ENCODE measurements at places on chromosomes 7 and 10. TPM values are rescaled to one million over a fixed set of nuclear protein-coding genes. Genes with fewer than 3 reads are reported as not detected.

- no peaks in the 10 kb centered on the region for H3K27me3 ChIP-seq
- H3K4me1 ChIP-seq: no peaks in the 10 kb centered on the region
- no peak for DNase-seq
- no peak overlapping the region for H3K27ac ChIP-seq
- no peak overlapping the region for H3K4me3 ChIP-seq
- no peaks in the 10 kb centered on the region for H3K36me3 ChIP-seq
Measured at GRCh38 chr10:114917459-114917858, 20.5 kb upstream of the TRUB1 start.

DNA sequence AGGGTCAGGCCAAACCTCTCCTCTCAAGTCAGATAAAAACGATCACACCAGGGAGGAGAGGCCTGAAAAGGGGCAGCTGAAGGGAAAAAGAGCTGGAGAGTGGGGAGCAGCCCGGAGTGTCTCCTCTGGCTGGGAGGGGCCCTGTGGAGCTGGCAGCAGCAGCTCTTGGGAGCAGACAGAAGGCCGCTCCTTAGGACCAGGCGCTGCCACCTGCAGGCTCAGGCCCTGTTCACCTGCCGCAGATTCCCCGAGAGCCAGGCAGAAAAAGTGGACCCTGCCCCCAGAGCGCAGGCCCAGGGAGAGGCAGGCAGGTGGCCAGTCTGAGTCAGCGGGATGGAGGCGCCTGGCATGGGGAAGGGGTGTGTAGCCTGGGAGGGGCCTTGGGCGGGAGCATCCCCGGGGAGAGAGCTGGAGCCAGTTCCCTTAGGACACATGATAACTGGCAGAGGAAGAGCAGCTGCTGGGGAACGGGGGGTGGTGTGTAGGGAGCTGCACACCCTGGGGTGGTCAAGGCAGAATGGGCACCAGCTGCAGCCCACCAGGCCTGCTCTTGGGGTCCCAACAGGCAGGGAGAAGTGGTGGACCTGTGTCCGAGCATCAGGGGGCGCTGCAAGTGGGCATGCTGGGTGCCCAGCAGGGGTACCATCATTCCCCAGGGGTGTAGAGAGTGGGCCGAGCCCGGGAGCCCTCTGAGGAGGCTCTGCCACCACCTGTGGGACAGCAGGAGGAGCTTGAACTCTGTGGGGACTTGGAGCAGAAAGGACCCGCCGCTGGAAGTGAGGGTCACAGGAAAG is 177.2 kb upstream of the RHEB start:
- H3K4me1 ChIP-seq: peaks cover 22% of the 10 kb centered on the region
- H3K4me3 ChIP-seq: no peak overlapping the region

DNA sequence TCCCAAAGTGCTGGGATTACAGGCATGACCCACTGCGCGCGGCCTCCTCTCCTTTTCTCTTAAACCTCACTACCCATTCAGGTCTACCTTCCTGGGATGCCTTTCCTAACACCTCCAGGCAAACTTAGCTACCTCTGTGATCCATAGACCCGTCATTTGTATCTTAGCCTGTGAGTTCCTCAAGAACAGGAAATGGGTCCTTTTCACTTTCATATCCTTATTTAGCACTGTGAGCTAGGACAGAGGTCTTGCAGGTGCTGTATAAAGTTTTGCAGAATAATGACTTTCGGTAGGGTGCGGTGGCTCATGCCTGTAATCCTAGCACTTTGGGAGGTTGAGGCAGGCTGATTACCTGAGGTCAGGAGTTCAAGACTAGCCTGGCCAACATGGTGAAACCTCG is 215.7 kb downstream of the RELN start:
- no peaks in the 10 kb centered on the region for H3K36me3 ChIP-seq
- peaks cover 10% of the 10 kb centered on the region for H3K27me3 ChIP-seq
- H3K27ac ChIP-seq: no peak overlapping the region
- H3K4me3 ChIP-seq: no peak overlapping the region
- H3K4me1 ChIP-seq: no peaks in the 10 kb centered on the region

GRCh38 chr7:106737202-106737562 is 76.2 kb upstream of the CCDC71L start:
- H3K27me3 ChIP-seq: no peaks in the 10 kb centered on the region
- H3K4me3 ChIP-seq: no peak overlapping the region
- no peaks in the 10 kb centered on the region for H3K36me3 ChIP-seq
- DNase-seq: no peak
- H3K27ac ChIP-seq: no peak overlapping the region
- H3K4me1 ChIP-seq: peaks cover 10% of the 10 kb centered on the region

DNA sequence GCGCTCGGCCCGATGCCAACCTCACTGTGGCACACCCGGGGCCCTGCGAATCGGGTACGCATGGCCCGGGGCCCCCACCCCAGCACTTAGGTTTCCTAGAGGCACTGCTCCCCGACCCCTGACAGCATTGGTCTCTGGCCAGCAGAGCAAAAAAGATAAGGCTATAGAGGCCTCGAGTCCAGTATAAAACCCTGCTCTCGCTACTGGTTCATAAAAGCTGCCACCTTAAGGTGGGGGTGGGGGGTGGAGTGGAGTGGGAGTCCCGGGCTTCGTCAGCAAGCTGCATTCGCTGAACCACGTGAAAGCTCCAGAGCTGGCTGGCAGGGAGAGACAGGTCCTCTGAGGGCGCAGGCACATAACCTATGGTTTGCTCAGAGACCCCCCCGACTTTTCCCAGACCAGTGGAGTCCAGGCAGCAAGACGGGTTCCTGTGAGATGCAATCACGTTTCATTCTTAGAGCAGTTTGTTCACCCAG is 1.3 kb downstream of the KAZALD1 start:
- peaks cover 15% of the 10 kb centered on the region for H3K27me3 ChIP-seq
- no peak overlapping the region for H3K27ac ChIP-seq
- H3K4me1 ChIP-seq: peaks cover 56% of the 10 kb centered on the region
- DNase-seq: no peak
- H3K4me3 ChIP-seq: peak overlapping the region; percentile 94
- no peaks in the 10 kb centered on the region for H3K36me3 ChIP-seq

DNA sequence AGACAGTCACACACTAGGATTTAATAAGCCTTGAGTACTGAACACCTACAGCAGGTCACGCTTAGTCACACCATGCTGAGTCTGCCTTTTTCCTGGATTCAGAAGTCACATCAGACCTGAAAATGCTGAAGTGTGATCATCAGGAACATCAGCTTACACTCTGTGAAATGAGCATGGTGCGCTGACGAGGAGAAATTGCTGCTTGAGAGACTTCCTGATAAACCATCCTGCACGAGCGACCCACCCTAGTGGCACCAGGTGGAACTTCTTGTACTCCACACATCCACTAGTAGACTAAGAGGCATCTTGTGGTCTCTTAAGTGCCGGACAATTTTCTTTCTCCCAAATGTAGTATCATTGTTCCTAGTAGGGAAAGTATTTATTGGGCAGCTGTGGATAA is 51.8 kb upstream of the MRLN start:
- DNase-seq: no peak
- no peaks in the 10 kb centered on the region for H3K4me1 ChIP-seq
- no peaks in the 10 kb centered on the region for H3K27me3 ChIP-seq
- H3K36me3 ChIP-seq: peaks cover 8% of the 10 kb centered on the region
- H3K27ac ChIP-seq: no peak overlapping the region

DNA sequence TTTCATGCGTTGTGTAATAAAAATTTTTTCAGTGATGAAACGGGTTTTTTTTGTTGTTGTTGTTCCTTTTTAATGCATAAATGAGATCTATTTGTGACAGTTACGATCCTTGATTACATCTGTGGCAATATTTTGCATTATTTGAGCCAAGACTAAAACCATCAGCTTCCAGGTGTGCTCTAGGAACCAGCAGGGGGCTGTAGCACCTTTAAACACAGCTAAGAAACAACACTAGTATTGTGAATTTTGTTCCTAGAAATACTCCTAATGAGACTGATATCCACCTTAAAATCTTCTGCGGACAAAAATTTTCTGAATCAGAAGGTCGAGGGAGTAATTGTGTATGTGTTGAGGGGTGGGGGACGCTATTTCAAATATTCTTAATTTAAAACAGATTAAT is 52.6 kb downstream of the FGFBP3 start:
- no peaks in the 10 kb centered on the region for H3K27me3 ChIP-seq
- no peaks in the 10 kb centered on the region for H3K4me1 ChIP-seq
- H3K36me3 ChIP-seq: peaks cover 24% of the 10 kb centered on the region
- H3K27ac ChIP-seq: no peak overlapping the region
- no peak for DNase-seq

DNA sequence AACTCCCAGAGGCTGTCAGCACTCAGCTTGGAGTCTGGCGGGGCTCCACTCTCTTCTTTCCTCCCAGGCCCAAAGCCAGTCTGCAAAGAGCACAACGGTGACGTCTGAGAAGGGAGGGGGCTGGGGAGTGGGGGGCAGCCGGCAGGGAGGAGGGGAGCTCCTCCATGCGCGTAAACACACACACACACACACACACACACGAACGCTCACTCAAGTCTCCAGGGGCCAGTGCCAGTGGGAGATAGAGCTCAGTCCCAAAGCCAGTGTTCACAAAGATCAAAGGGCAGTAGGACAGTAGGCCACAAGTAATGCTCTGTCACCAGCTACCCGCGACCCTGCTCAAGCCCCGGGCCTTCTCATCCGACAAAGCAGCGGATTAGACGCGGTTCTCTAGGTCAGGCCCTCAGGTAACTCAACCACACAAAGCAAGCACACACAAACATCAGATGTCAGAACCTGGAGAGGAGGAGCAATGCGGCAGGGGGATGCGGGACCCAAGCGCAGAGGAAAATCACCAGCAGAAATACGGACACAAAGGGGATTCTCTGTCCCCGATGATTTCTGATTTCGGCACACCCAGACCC is 19.9 kb downstream of the TCAF1 start:
- peak overlapping the region; percentile 42 for H3K4me3 ChIP-seq
- peaks cover 17% of the 10 kb centered on the region for H3K27me3 ChIP-seq
- no peak for DNase-seq
- no peak overlapping the region for H3K27ac ChIP-seq
- H3K4me1 ChIP-seq: peaks cover 23% of the 10 kb centered on the region

- no peak for DNase-seq
- H3K27me3 ChIP-seq: no peaks in the 10 kb centered on the region
- no peak overlapping the region for H3K27ac ChIP-seq
- no peak overlapping the region for H3K4me3 ChIP-seq
- H3K36me3 ChIP-seq: no peaks in the 10 kb centered on the region
- H3K4me1 ChIP-seq: peaks cover 27% of the 10 kb centered on the region
Measured at GRCh38 chr10:4083509-4084003, 298.5 kb upstream of the KLF6 start.

SCIN gene
- total RNA-seq: 0.10 TPM

PHKG1 gene
- 2.9 TPM for total RNA-seq

ZNF679 gene
- total RNA-seq: not detected

LHPP gene
- 27.4 TPM for total RNA-seq

THSD7A gene
- not detected for total RNA-seq

FZD1 gene
- not detected for total RNA-seq

CLCN1 gene
- not detected for total RNA-seq

NEUROD6 gene
- not detected for total RNA-seq

MINDY4 gene
- total RNA-seq: 1.5 TPM

PNLIPRP3 gene
- total RNA-seq: not detected

HOXA5 gene
- total RNA-seq: not detected

Measured in naive thymus-derived CD8-positive, alpha-beta T cell (primary cell).